Central memory CD4-positive, alpha-beta T cell (primary cell): ENCODE measurements at places on chromosomes 16 and 17.

DNA sequence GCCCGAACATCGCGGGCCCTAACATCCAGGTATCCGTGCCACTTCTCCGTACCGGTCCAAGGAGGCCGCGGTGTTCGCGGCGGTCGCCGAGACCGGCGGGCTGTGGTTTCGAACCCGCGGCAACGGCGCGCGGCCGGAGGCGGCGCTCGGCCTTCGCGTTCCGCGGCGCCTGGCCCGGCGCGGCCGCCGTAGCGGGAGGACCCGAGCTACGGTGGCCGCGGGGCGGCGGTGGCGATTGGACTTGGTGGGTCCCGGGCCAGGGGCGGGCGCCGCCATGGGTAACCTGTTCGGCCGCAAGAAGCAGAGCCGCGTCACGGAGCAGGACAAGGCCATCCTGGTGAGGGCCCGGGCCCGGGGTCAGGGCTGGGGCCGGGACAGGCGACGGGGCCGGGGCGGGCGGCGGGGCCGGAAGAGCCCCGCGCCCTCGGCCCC, at the start of gene CHMP6:
CHMP6 (plus strand) TSS at position 197 of the 432 bp plus-strand sequence; CDS start at position 275, 78 bp downstream.
- DNase-seq = peak; percentile 70

GRCh38 chr17:83122834-83123233, 43.4 kb downstream of the METRNL start:
- DNase-seq = no peak

GRCh38 chr17:59858167-59858816, 34.5 kb downstream of the TUBD1 start:
- DNase-seq = no peak

DNA sequence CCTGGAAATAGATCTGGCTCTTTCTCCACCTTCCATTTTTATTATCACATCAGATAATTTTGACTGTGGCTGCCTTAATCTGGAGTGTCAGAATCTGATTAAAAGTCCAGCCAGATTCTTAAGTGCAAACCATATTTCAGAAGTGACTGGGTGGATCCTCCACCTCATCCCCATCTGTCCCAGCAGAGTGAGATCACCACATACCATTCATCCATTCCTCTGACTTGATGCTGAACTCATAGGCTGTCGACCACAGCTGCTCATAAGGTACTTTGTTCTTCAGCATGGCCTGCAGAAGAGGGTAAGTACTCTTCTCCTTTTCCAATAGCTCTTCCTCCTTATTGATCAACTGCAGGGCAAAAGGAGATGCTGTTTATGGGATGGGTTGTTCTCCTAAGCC, 53.5 kb downstream of the DNAH3 start:
- DNase-seq = no peak

DNA sequence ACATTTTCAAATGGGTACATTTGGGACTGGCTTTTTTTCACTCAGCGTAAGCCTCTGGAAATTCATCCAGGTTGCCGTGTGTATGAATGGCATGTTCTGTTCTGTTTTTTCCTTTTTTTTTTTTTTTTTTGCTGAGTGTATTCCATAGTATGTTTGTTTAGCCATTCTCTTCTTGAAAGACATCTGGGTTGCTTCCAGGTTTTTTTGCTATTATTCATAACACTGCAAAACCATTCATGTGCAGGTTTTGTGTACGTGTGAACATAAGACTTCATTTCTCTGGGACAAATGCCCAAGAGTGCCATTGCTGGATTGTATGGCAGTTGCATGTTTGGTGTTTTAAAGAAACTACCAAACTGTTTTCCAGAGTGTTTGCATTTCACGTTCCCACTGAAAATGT, 335.9 kb upstream of the TNRC6C start:
- DNase-seq = no peak

DNA sequence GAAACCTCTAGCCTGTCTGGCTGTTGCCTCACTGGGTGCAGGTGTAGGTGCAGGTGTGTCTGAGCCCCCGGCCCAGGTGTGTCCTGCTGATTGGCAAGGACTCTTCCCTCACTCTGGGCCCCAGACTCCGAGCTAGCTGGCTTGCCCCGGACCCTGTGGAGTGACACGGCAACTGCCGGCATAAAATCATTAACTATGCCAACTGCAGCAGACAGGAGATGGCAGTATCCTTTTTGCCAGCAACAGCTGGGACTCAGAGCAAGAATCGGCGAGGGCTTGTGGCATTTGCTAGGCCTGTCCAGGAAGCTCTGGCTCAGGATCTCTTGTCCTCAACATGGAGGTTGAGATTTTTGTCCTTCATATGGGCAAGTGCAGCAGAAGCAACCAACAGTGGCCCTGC, 20.8 kb downstream of the CIAPIN1 start:
- DNase-seq = no peak

- no peak for DNase-seq
Measured at GRCh38 chr16:49773534-49774475, 82.1 kb downstream of the ZNF423 start.

GRCh38 chr17:60398227-60398959, 6.5 kb upstream of the USP32 start:
- no peak for DNase-seq
